ENCODE measurements at places on chromosomes 2 and 18. TPM values are rescaled to one million over a fixed set of nuclear protein-coding genes. Genes with fewer than 3 reads are reported as not detected.

GRCh38 chr2:196944570-196944969 lies 18.1 kb upstream of the PGAP1 start:
- DNase-seq = no peak

DNA sequence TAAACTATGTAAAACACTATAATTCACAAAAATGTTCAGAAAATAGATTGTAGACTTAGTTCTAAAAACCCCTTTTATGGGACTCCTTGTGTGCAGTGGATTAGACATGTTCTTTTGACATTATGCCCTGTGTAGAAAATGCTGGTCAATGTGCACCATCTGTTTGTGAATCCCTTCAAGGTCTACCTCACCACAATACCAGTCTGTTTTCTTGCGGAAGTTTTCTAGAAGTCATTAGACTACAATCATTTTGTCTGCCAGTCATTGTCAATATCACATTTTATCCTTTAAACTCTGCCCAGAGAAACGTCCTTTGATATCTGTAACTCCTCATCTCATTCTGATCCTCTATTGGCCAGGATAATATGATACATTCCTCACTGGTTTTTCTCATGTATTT lies 7.8 kb downstream of the ITGA4 start:
- DNase-seq = no peak

- DNase-seq = no peak
Measured at GRCh38 chr2:111165084-111165483, 44.4 kb downstream of the BCL2L11 start.

DNA sequence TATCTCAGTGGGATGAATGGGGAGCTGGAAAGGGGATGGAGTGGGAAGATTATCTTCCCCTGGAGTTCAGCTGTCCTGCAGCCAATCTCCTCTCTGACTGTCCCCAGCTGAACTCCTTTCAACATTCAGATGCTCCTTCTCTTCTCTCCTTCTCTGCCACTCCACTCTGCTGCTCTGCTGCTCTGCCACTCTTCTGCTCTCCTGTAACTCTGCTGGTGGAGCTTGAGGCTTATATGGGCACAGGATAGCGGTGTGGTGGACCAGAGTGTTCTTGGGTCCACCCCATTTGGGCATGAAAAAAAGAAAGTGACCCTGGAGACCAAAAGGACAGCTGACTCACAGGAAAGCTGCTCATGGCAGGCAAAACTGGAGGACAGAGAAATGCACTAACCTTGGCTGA lies 26.6 kb downstream of the FAHD2B start:
- no peak for DNase-seq

DNA sequence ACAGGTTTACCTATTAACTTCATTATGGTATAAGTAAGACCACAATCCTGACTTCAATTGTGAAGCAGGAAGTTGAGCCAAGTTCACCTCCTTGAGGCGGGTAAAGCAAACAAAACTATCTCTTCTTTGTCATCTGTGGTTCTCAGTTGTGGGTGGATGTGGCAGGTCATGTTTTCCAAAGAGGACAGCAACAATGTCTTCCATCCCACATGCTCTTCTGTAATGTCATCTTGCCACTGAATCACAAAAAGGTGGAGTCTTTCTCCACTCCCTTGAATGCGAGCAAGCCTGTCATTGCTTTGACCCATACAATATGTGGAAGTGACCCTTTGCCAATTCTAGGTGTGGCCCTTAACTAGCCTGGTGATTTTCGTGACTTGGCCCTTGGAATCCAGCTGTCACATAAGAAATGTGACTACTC lies 98.7 kb downstream of the GRB14 start:
- no peak for DNase-seq

- DNase-seq = no peak
Measured at GRCh38 chr2:191038241-191038725, 24.3 kb upstream of the STAT1 start.

FN1 gene
- 3,059 TPM for total RNA-seq
